ENCODE measurements at places on chromosomes 12 and 14.

- DNase-seq, result no peak
Measured at GRCh38 chr12:81339071-81339470, 261.2 kb downstream of the ACSS3 start.

GRCh38 chr14:85587151-85587711, 57.3 kb downstream of the FLRT2 start:
- no peak for DNase-seq

DNA sequence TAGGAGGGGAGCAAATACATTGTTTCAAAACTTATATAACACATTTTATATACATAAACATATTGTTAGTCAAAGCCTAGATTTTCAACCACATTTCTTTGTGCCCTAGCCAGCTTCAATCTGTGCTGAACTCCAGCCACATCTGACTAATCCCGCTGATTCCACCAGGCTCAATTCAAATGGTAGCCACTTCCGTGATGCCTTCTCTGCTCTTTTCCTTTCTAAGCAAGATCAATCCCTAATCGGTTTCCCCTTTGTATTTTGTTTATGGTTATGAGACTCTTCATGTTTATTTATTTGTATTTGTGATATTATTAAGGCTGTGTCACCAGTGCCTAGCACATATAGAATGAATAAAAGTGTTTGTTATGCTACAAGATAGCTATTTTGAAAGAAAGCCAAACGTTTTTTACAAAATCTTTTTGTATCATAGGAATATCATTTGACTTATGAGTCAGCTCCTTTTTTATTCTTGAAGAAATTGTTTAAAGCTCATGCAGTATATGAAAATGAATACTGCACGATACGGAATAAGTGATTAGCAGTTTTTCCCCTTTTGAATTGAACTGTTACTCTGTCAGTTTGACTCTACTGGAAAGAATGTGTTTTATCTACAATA, 110.2 kb downstream of the PLEKHA5 start:
- DNase-seq, result no peak

GRCh38 chr12:83015390-83016217, 328.9 kb downstream of the TMTC2 start:
- no peak for DNase-seq

GRCh38 chr12:13948621-13949020, 32.8 kb downstream of the GRIN2B start:
- DNase-seq, result no peak

GRCh38 chr12:75611041-75611440, 99.6 kb upstream of the KRR1 start:
- no peak for DNase-seq

DNA sequence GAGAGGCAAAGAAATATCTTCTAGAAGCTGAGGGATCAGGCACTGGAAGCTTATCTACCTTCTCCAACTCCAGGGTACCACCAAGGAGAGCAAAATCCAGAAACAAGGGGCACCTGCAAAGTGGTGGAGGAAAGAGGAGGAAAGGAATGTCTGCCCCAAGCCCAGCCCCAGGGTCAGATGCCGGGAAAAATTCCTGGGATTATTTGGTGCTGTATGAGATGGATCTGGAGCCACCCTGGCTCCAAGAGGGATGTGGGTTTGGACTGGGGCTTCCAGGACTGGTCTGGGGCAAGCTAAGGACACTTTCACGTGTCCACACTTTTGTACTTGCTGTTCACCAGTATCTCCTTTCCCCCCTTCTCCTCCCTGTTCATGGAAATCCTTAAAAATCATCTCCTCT, 69.8 kb downstream of the DPF3 start:
- no peak for DNase-seq

DNA sequence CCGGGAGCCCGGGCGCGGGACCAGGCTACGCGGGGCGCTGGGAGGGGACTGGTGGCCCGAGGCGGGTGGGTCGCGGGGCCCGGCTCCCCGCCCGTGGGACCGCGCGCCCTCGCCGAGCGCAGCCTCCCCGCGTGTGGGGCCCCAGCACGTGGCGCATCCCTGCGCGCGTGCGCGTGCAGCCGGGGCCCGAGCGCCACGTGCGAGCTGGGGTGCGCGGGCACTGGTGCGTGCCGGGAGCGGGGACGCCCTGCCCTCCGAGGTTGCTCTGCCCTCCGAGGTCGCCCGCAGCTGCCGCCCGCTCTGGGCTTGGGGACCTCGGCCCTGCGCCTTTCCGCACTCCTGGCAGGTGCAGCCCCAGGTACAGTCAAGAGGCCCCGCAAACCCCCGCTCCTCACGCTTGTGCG, 365 bp upstream of the CCDC88C start:
- DNase-seq, result no peak

GRCh38 chr14:96584199-96584906, 82.2 kb downstream of the PAPOLA start:
- DNase-seq, result peak; percentile 64

- DNase-seq, result no peak
Measured at GRCh38 chr12:97003276-97003675, 96.2 kb downstream of the NEDD1 start.

DNA sequence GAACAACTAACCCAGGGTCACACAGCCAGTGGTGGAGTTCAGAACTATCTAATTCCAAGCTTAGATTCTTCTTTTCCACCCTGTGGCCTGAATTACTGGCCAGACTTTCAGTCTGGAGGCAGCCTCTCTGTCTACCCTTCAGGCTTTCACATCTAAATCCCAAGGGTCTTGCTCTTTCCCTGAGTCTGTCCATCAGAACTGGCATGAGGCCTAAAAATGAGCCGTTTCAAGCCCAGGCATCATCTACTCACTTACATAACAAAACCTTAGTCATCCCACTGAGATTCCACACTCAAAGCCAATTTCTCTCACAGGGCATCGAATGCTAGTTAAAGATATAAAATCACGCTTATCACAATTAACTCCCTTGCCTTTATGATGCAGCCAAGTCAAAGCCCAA, 1.3 kb upstream of the PTGDR start:
- no peak for DNase-seq

GRCh38 chr12:67592228-67593011, 56.1 kb upstream of the DYRK2 start:
- no peak for DNase-seq

DNA sequence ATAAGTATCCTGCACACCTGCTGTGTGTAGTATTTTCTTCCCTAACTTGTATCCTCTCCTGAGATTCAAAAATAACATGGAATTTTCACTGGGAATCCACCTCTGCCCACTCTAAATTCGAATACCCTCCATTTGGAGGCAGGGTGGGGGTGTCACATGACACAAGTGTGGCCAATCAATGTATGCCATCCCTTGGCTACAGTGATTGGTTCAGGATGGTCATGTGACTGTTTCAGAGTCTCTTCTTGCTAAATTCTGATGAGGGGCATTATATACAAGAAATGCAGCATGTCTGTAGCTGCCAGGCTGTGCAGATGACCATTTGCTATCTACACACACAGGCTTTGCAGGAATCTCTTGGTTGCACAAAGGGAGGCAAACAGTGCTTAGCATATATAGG, 86.8 kb upstream of the TMEM132C start:
- no peak for DNase-seq

DNA sequence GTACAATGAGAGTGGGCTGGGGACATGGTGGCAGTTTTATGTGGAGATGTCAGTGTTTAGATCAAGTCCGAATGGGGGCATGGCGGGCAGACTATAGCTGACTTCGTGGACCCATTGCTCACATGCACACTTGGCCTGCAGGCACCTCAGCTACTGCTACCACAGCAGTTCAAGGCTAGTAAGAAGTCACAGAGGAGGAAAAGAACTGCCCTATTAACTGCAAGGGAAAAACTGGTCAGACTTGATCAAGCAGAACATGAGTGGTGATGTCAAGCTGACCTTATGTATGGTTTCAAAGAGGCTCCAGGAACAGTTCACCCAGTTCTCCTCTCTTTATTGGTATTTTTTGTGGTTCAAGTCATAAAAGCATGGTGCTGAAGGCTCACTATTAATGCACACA, 30.2 kb upstream of the FRS2 start:
- no peak for DNase-seq
